ENCODE measurements at places on chromosomes 3 and 15.

DNA sequence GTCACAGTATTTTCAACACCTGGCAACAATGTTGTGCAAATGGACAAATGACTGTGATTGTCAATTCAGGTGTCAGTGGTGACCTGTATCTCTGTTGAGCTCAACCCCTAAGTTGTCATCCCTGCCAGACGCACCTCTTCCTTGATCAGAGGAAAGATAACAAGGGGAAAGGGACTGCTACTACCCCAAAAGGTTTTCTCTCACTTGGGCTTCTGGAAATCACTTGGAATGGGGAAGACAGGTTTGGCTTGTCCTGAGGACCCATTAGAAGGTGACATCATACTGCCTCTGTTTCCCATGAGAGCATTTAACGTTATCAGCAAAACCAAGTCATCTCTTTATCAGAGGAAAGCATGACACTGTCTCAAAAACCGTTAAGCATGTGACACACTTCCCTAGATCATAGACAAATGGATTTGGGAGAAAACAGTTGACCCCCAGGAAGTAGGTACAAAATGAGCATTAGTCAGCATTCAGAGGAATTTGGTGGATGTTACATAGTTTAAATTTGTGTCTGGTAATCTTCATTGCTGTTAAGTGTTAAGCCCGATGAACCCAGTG, 769.5 kb downstream of the GRM7 start:
- DNase-seq = no peak

GRCh38 chr3:127729556-127730056, 56.9 kb downstream of the ABTB1 start:
- no peak for DNase-seq

DNA sequence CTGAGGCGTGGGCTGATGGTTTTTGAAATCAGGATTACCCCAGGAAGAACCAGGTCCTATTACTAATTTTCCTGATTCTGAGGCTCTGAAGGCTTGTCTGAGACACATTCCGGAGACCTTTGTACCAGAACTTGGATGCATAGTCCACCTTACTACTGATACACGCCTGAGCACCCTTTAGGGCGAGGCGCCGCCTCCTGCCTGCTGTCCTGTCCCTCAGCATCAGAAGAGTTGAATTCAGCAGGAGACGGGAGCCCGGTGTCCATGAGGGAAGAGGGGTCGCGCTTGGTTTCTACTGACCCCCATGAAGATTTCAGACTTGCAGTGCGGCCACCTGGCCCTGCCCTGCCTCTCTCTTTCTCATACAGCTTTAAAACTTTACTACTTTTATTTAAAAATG, 49.9 kb downstream of the KLF13 start:
- DNase-seq = no peak

DNA sequence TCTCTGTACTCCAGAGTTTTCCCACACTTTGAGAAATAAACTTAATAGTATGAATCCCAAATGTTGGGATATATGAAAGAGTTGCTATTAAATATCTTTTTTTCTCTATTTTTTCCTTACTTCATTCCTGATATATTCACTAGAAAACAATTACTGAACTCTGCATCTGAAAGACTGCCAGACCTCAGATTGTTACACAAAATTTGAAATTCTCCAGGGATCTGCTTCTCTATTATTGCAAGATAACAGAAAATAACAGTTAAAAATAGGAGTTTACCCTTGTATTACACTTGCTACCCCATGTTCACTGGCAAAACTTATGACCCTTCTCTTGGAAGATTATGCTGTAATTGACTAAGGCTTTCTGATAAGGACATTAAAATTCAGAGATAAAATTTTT, 11.7 kb upstream of the P3H2 start:
- DNase-seq = no peak

- peak; percentile 13 for DNase-seq
These were observed 70.5 kb downstream of the CHD2 start for GRCh38 chr15:92970656-92971055.

- no peak for DNase-seq
These were observed 2.1 kb downstream of the ATP11B start for GRCh38 chr3:182795389-182795782.

GRCh38 chr3:194315965-194316361, 35.2 kb downstream of the CPN2 start:
- DNase-seq = no peak

- no peak for DNase-seq
These were observed 170.4 kb downstream of the ZMAT3 start for GRCh38 chr3:178901204-178901603.

All from non-pigmented ciliary epithelial cell (primary cell).